Gastroesophageal sphincter (tissue), 4 donors: ENCODE measurements at places on chromosomes 5 and 9. TPM values are rescaled to one million over a fixed set of nuclear protein-coding genes. Genes with fewer than 3 reads are reported as not detected.
A peak's percentile ranks its signal among the peaks of the same experiment; 100 is the strongest.

DNA sequence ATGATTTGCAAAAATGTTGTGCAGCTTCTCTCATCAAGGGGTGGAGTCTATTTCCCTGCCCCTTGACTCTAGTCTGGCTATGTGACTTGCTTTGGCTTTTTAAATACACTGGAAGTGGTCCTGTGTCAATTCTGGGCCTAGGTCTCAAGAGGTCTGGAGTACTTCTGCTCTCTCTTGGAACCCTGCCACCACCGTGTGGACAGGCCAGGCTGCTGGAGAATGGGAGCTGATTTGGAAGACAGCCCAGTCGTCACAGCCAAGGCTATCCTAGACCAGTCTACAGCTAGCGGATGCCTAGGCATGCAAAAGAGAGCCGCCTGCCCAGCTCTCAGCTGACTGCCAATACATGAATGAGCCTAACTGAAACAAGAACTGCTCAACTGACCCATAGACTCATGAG lies 56.7 kb upstream of the CLINT1 start:
- peak; percentile 84 for ATAC-seq

The GLDC gene
- total RNA-seq: 0.40 TPM

- no peak for ATAC-seq
Observed at GRCh38 chr9:23551311-23551721, 274.7 kb downstream of the ELAVL2 start.

The PCDHGC3 gene
- total RNA-seq: 95.6 TPM

The GLRA1 gene
- total RNA-seq: not detected

DNA sequence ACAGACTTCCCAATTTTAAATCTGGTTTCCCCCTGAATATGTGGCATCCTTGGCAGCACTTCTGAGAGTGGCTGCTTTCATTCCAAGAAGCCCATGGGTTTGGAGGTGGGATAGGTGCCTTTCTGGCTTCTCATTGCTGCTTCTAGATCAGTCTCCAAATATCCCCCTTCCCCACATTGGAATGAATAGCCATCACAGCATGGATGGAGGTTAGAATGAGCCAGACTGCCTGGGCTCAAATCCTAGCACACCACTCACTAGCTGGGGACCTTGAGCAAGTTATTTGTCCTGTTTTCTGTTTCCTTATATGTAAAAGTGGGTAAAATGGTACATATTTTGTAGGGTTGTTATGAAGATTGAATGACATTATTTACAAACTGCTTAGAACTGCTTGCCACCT lies 13.8 kb upstream of the IL13 start:
- ATAC-seq: no peak
